ENCODE measurements at places on chromosomes 3 and 15. TPM values are rescaled to one million over a fixed set of nuclear protein-coding genes. Genes with fewer than 3 reads are reported as not detected.

The CCR5 gene
- 0.08 TPM for polyA plus RNA-seq

The FBXW12 gene
- polyA plus RNA-seq: not detected

The CPLX3 gene
- 2.1 TPM for polyA plus RNA-seq

The PLSCR5 gene
- not detected for polyA plus RNA-seq

The CATSPER2 gene
- polyA plus RNA-seq: 2.3 TPM

The C2CD4A gene
- polyA plus RNA-seq: 0.24 TPM

The P2RY1 gene
- 0.49 TPM for polyA plus RNA-seq

The CAMKV gene
- polyA plus RNA-seq: 28.5 TPM

The ELL3 gene
- polyA plus RNA-seq: 10.6 TPM

The TMEM45A gene
- polyA plus RNA-seq: 1.1 TPM

The SLC24A5 gene
- not detected for polyA plus RNA-seq

The CYP8B1 gene
- not detected for polyA plus RNA-seq

The REC114 gene
- polyA plus RNA-seq: not detected

The PRSS50 gene
- not detected for polyA plus RNA-seq

The MFGE8 gene
- 66.4 TPM for polyA plus RNA-seq

The CEMIP gene
- 4.5 TPM for polyA plus RNA-seq

The RLBP1 gene
- polyA plus RNA-seq: 1.1 TPM

The FILIP1L gene
- 2.8 TPM for polyA plus RNA-seq

The CACNA1D gene
- 2.8 TPM for polyA plus RNA-seq

The FURIN gene
- 22.9 TPM for polyA plus RNA-seq

The MYH15 gene
- 0.15 TPM for polyA plus RNA-seq

The CHL1 gene
- polyA plus RNA-seq: 5.4 TPM

The WDR48 gene
- 24.9 TPM for polyA plus RNA-seq

All from brain (organoid and tissue), 16 donors.